ENCODE measurements at places on chromosomes 1 and 21.

GRCh38 chr1:212013672-212014071, 21.7 kb downstream of the INTS7 start:
- DNase-seq = no peak

DNA sequence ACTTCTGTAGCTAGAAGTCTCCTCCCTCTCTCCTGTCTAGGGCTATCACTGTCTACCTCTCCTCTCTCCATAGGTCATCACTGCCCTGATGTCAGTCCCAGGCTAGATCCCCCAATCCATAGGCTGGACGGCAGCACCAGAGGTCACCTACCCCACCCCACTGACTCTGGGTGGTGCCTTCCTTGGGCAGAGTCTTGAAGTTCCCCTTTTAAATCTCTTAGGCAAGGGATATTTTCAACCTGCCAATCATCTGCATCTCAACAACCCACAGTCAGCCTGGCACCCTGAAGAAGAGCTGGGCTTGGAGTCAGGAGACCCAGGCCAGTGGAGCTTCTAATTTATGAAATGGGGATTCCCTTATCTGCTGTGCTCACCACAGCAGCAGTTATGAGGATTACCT, 13.2 kb downstream of the MYBPH start:
- DNase-seq = no peak

DNA sequence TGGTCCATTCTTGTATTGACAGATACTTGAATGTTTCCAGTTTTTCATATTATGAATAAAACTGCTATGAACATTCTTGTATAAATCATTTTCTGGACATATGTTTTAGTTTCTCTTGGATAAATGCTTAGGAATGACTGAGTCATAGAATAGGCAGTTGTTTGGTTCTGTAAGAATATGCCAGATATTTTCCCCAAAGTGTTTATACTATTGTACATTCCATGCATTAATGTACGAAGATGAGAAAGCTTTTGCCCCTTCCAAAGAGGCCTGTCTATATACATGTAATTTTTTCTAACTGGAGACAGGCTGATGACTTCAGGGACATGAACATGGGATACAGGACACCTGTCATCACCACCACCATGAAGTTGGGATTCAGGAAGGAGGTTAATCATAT, 11.3 kb downstream of the NBPF3 start:
- no peak for DNase-seq

DNA sequence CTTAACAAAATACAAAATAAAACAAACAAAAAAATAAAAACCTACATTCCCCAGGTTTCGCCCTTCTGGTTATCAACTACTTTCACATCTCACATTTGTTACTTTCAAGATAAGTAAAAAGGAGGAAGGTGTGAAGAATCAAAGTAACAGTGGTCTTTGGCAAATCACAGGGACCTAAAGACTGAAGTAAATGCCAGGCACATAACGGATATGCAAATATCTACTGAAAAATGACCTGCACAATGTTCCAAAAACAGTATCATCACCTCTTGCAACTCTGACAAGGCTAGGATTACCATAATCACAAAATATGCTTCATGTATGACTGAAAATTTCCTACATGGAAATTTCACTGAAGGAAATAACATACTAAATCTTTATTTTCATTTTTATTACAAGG, 29.3 kb downstream of the COP1 start:
- no peak for DNase-seq

- no peak for DNase-seq
Measured at GRCh38 chr1:2356401-2356800, 35.0 kb downstream of the MORN1 start.

- DNase-seq = no peak
Measured at GRCh38 chr1:94801919-94802546, 18.1 kb upstream of the SLC44A3 start.

GRCh38 chr1:90831910-90832309, 114.8 kb upstream of the BARHL2 start:
- DNase-seq = no peak

DNA sequence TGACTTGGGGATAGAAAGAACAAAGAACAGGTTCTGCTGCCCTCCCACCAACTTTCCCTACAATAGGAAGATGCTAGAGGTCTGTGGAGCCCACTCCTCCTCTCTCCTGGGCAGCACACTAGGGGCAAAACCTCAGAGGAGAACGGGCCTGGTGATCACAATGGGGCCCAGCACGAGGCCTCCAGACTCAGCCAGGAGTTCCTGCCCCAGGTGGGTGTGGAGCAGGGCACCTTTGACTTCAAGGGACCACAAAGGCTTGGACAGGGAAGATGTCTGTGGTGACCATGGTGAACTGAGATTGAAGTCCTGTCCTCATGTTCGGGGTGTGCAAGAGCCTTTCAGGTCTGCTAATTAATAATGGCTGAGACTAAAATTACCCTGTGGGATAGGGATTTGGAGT, 88.8 kb downstream of the LAMC2 start:
- no peak for DNase-seq

DNA sequence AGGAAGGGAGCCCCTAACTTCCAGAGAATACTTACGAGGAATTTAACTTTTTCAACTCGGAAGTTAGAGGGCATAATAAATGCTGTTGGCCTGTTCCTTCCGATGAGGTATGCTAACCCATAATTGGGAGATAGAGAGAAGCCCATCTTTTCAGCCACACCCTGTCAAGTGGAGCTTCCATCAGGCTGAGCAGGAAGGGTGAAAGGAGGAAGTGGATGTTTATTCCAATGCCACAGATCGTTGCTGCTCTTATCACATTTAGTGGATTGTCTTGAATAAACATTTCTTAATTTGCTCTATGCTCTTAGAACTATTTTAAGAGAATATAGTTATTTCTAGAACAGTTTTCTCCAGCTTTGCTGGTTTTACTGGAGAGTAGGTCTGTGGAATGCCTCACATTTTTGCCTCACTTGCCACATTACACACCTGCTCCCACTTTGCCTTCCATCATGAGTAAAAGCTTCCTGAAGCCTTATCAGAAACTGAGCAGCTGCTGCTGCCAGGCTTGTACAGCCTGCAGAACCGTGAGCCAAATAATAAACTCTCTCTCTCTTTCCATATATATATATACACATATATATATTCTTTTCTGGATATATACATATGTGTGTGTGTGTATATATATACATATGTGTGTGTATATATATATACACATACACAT, 60.0 kb upstream of the RGS21 start:
- DNase-seq = no peak

DNA sequence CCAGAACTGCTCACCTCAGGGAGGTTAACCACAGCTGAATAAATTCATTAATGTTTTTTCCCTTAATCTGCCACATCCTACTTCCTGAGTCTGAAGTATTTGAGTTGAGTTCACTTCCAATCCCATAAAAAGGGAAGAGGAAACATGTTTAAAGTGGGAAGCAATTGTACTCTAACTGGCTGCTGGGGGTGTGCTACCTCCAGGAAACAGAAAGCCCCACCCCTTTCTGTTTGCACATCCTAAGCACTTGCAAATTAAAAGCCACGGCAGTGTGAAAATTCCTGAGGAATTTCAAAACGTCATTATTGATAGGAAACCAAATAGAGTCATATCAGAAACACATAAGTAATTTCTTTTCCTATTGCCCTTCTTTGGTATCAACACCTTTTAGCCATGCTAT, 307.0 kb upstream of the NR5A2 start:
- no peak for DNase-seq

DNA sequence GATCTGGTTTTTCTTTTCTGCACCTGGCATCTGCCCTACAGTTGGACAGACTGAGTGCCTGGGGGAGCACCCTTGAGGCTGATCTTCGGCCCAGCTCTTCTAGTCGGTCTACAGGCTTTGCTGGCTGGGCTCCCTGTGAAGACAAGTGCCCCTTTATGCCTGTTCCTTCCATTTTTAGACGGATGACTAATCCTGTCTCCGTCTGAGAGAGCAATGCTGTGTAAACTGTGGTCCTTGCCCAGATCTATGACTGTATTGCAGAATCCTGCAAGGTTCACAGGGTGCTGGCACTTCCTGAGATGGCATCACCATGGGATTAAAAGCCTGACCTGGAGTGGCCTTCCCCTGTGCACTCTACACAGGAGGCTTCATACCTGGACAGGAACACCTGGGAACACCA, 47.6 kb upstream of the SAMD13 start:
- no peak for DNase-seq

DNA sequence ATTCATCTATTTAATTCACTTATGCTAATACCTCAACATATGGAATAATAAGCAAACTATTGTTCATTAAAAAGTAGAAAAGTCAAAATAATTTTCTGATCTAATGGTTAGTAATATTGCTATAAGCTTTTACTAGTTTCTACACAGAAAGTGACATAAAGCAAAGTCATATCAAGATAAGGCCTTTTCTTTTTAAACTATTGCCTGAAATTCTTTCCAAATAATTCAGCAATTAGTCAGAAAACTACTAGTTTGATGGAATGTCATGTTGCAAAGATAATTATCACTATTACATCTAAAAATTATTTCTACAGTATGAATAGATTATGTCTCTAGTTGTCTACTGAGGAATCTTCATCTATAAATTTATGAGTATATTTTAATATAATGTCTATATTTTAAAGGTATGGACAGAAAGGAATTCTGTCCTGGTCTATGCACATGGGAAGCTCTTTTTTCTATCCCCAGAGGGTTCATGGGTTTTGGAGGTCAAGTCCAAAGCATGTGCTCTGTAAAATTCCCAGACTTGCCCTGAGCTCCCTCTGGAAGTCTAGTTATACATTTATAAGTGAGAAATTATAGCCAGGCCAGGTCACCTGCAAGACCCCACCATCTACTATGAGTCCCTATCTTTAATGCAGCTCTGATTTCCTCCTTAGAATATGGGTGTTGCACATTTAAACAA, 84.6 kb upstream of the DPYD start:
- DNase-seq = no peak

GRCh38 chr1:67367370-67368045, 59.8 kb downstream of the IL12RB2 start:
- no peak for DNase-seq

DNA sequence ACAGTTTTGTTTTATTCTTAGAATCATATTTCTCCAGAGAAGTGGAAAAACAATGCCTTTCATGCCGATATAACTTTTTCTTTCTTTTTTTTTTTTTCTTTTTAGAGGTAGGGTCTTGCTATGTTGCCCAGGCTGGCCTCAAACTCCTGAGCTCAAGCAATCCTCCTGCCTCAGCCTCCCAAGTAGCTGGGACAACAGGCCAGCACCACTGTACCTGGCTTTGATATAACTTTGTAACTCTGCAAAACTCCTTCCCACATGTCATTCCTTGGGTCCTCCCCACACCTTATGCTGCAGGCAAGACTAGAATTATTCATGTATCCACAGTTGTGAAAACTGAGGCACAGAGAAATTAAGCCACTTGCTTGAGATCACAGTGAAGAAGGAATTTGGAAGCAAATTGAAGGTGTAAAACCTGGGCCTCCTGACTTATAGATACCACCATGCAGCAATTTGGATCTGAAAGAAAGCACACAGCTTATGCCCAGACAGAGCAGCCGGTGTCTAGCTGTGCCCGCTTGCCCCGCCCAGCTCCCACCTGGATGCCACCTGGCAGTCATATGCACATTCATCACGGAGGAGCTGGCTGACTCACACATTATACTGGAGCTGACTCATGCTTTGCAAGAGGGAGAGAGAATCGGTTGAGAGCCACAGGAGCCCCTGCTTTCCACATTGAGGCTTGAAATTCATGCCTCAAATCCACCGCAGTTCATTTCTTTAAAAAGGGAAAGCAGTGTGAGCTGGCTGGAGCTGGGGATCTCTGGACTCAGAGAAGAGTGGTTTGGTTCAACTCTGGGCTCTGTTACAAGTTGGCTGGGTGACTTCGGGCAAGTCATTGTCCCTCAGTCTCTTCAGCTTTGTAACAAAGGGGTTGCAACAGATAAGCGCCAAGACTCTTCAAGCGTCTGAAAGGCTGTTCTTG, 8.3 kb upstream of the SLC2A1 start:
- DNase-seq = no peak

GRCh38 chr1:202689493-202690342, 20.5 kb downstream of the SYT2 start:
- DNase-seq = no peak

GRCh38 chr1:2610036-2610959, 22.5 kb downstream of the MMEL1 start:
- DNase-seq = no peak

- DNase-seq = no peak
Measured at GRCh38 chr1:4017636-4018365, 117.7 kb upstream of the C1orf174 start.

DNA sequence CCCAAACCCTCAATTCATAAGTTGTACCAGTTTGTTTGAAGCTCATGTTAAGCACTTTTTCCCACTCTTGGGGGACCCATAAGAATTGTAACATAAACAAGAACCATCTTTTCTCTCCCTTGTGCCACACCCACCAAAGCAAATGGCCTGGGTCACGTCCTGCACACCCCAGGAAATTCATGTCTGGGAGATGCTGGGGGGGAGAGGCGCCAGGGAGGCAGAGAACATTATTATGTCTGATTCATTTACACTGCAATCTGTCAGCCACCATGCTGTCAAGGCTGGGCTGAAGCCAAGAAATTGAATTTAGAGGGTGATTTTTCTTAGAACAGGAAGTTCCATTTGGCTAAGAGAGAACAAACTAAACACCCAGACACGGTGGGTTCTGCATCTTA, 37.2 kb upstream of the IPO9 start:
- DNase-seq = no peak

DNA sequence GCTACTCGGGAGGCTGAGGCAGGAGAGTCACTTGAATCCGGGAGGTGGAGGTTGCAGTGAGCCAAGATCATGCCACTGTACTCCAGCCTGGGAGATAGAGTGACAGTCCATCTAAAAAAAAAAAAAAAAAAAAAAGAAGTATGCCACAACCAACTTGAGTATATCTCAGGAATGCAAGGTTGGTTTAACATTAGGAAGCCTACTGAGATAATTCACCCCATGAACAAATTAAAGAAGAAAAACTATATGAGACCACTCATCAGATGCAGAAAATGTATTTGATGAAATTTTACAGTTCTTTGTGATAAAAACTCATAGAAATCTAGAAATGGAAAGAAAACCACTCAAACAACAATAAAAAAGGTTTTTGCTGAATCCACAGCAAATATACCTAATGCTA, 373.8 kb downstream of the LMO4 start:
- DNase-seq = no peak

GRCh38 chr1:19416921-19417470, 68.3 kb downstream of the CAPZB start:
- DNase-seq = no peak

GRCh38 chr1:17099616-17100340, 19.5 kb downstream of the PADI2 start:
- no peak for DNase-seq

GRCh38 chr1:21510885-21511578, 1.8 kb downstream of the ALPL start:
- no peak for DNase-seq

GRCh38 chr21:40151611-40152010, 284.4 kb downstream of the PCP4 start:
- DNase-seq = no peak

GRCh38 chr21:31752967-31753366, 21.0 kb upstream of the SCAF4 start:
- DNase-seq = no peak

GRCh38 chr1:235806123-235806522, 60.6 kb downstream of the LYST start:
- no peak for DNase-seq

Measured in activated CD4-positive, CD25-positive, alpha-beta regulatory T cell treated with anti-CD3 and anti-CD28 coated beads, Interleukin-2, amount 50 U/mL, for 16 hours (primary cell).